ENCODE measurements at places on chromosomes 6 and 20.

GRCh38 chr6:150231525-150231850 is 88.6 kb downstream of the PPP1R14C start:
- no peak for DNase-seq

DNA sequence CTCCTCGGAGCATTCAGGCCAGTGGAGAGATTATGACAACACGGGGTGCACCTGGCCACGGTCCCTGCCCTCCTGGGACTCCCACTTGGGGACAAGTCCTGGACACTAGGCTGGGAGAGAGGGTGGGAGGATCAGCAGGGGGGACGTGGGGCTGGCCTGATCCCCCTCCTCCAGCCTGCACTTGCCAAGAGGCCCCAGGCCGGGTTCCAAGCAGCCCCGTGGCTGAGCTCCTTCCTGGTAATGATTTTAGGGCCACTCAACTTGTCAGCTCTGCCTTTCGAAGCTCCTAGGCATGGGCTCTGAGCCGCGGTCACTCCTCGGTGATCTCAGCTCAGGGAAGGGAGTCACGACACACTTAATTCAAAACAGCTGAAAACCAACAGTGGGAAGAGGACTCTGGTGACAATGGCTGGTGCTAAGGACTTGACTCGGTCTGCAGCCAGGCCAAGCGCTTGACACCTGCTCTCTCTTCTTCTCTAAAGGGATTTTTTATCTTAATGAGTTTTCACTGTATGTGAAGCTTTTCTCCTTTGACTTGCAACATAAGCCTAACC is 161.7 kb downstream of the BMP7 start:
- no peak for DNase-seq

GRCh38 chr6:35035481-35036030 is 105.6 kb downstream of the TCP11 start:
- no peak for DNase-seq

- no peak for DNase-seq
Observed at GRCh38 chr6:125231133-125231532, 70.6 kb downstream of the HDDC2 start.

DNA sequence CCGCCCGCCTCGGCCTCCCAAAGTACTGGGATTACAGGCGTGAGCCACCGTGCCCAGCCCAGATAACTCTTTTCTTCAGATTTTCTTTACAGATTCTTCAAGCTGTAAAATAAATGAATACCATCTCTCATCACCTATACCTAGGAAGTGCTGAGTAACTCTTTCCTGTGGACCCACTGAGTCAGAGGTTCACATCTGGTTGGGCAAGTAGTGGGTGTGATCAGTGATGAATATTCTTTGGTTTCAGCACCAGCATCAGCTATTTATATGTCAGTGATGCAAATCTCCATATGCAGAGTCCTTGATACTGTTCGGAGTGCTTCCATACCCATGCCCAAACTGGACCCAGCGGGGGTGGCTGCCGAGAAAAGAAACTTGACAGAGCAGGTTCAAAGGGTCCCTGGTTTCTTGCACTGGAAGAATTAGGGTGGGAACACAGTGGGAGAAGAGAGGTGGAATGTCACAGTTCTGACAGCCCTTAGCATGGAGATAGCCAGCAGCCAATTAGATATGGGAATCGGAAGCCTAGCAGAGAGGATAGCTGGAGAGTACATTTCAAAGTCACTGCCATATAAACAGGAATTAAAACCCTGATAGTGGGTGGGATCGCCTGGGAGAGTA is 64.9 kb upstream of the DDR1 start:
- DNase-seq: no peak

DNA sequence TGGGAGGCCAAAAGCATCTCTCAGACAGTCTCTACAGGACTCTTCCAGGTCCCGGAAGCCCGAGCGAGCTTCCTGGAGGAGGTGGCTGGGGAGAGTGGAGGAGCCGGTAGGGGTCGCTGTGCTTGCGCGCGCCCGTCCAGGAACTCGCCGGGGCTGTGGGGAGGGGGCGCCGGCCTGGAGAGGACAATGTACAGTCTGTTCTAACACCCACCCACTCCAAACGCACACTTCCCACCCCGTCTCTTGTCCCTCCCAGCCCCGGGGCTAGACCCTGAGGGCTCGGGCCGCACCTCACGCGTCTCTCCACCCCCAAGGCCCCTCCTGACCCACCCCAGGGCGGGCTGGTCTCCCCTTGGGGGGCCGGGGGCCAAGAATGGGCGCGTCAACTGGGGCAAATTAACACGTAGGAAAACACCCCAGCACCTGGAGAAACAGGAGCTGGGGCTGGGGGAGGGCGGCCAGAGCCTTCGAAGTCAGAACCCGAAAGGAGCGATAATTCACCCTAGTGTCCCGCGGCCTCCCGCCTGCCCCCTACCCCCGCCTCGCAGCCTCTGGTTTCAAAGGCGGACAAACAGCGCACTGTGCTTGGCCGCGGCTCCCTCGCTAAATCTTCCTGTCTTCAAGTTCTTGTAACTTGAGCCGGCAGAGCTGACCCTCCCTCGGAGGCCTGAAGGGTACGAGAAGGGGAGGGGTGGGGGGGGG is 103.2 kb upstream of the FOXP4 start:
- no peak for DNase-seq

- DNase-seq: no peak
Observed at GRCh38 chr20:25066386-25066785, 8.4 kb upstream of the ACSS1 start.

DNA sequence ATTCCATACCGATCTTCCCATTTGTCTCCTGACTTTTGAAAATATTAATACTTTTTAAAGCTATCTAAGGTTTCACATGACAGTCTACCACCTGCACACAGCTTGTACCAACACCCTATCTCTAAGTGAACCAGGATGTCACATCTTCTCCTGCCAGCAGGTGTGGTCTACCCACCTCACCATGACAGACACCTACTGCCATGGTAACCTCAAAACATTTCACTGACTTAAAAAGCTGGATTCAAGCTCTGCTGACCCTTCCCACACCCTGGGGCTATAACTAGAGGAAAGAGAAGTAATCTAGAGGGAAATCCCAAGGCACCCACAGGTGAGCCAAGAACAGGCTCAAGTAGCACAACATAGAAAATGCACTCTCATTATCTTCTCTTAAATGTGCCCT is 1.2 kb downstream of the SLC17A3 start:
- DNase-seq: peak; percentile 14

DNA sequence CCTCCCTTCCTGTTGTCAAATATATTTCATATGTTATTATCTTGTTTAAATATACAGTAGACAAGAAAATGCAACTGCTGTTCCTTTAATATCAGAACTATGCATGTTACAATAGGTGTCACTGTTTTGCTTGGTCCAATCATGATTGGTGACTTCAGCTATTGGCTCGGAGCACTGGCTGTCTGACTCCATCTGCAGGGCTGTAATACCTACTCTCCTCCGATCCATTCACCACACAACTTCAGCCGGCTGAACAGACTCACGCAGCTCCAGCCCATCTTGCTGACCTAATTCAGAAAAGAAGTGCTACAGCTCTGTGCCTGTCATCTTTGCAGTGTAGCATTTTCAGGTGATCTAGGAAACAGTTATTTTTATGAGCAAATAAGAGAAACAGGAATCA is at the start of gene BTBD3:
Gene BTBD3, plus strand, starts transcription at position 231 of the 400 bp plus-strand sequence. CDS start 383 bp downstream, outside the sequence.
- no peak for DNase-seq

- no peak for DNase-seq
Observed at GRCh38 chr6:122853259-122853995, 64.4 kb downstream of the SMPDL3A start.

GRCh38 chr20:62570897-62571668 is 71.2 kb upstream of the SLCO4A1 start:
- no peak for DNase-seq

Data from CD4-positive, alpha-beta T cell treated with Interleukin-1 beta for 1 hour (primary cell).